ENCODE measurements at places on chromosomes 3 and 15.
A peak's percentile ranks its signal among the peaks of the same experiment; 100 is the strongest.

DNA sequence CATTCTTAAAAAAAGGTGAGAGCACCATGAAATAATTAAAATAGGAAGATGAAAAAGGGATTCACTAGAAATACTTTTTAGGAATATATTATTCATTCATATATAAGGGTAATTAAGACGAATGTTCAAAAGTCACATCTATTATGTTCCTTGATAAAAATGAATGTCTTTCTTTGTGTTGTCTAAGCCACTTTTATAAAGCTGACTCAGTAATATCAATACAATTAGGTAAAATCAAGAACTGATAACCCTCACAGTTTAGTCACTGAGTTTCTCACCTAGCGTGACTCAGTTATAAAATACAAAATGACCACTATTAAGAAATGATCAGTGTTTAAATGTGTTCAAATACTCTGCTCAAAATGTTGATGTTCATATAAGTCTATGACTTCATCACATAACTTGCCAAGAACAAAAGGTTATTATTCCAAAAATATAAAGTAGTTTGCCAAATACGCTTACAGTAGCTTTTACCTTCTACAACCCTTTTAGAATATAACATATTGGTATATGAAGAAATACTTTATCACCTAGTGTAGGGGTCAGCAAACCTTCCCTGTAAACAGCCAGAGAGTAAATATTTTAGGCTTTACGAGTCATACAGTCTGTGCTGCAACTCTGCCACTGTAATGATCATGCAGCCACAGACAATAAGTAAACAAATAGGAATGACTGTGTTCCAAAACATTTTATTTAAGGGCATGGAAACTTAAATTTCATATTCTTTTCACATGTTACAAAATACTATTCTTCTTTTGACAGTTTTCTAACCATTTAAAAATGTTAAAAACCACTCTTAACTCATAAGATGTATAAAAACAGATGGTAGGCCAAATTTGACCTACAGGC, 369.8 kb downstream of the TBC1D5 start:
- DNase-seq: no peak

GRCh38 chr3:52856666-52857065, 21.8 kb upstream of the MUSTN1 start:
- DNase-seq: no peak

- no peak for DNase-seq
Observed at GRCh38 chr3:138289701-138290100, 40.0 kb downstream of the NME9 start.

DNA sequence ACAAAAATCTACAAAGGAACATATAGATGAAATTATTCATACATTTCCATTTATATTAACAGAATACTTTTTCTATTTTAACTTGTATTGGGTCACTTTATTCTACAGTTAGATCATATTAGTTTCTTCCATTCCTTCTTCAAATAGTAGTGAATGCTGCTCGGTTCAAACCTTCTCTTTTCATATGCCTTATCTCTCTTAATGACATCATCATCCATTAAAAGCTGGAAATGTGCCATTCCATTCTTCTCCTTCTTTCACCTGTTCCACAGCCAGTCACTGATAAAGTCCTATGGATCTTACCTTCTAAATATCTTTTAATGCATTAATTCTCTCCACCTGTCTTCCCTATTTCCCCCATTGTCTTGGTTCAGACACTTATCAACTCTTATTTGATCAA, 358.0 kb upstream of the POU1F1 start:
- no peak for DNase-seq

DNA sequence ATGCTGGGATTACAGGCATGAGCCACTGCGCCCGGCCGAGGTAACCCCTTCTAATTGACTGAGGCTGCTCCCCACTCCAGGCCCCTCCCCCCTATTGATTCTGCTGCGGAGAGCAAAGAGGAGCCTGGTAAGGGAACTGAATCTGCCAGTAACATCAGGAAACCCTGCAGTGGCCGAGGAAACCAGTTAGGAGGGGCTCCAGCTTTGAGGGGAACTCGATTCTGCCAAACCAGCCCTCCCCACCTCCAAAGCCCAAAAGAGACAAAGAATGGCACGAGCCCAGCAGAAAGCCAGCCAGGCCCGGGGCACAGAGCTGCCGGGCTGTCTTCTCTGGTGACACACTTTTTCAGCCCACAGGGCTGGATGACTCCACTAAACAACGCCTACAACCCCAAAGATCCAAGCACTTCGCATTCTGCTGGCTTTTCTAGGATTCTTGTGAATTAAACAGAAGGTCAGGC, 15.0 kb upstream of the ACAD9 start:
- DNase-seq: peak; percentile 27

GRCh38 chr3:126749931-126750755, 46.1 kb downstream of the CHCHD6 start:
- no peak for DNase-seq

- peak; percentile 72 for DNase-seq
Observed at GRCh38 chr3:125357032-125357658, 18.0 kb downstream of the ZNF148 start.

GRCh38 chr3:43411429-43411828, 125.1 kb downstream of the SNRK start:
- DNase-seq: no peak

DNA sequence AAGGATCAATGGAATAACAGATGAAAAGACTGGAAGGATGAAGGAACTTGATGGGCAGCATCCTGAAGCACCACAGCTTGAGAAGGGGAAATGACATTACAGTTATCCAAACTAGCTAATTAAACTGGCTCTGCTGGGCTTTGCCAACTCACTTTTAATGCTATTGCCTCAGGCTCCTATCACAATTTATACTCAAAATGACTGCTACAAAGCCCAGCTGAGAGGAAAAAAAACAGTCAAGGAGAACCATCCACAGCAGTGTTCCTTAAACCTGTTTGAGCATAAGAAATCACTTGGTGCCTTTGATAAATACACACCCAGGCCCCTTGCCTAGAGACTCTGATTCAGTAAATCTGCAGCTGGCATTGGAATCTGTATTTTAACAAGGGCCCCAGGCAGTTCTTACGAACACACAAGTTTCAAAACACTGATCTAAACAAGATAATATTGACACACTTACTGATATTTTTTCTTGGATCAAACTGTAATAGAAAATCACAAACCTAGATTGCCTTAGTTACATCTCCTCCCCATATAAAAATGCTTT, 85.8 kb downstream of the MB21D2 start:
- no peak for DNase-seq

DNA sequence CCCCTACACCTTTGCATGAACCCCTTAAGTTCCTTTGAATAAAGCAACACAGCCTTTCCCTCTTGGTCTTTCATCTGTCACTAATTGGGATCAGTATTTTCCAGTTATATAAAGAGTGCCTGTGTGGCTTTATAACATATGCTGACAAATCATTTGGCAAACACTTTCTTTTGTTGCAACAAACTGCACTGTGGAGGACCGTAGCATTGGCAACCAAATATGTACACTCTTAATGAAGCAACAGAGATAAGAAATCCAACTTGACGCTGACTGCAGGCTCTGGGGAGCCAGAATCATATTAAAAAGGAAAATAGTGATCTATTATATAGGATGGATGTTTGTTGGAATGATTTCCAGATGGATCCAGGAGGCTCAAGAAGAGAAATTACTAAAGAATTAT, 120.1 kb upstream of the PRICKLE2 start:
- DNase-seq: no peak

- DNase-seq: no peak
Observed at GRCh38 chr15:38705436-38706219, 141.0 kb upstream of the RASGRP1 start.

- peak; percentile 44 for DNase-seq
Observed at GRCh38 chr3:4776980-4777581, 202.2 kb upstream of the BHLHE40 start.

GRCh38 chr3:173096140-173096539, 44.9 kb downstream of the SPATA16 start:
- no peak for DNase-seq

GRCh38 chr3:5980475-5980874, 793.0 kb downstream of the EDEM1 start:
- DNase-seq: no peak

DNA sequence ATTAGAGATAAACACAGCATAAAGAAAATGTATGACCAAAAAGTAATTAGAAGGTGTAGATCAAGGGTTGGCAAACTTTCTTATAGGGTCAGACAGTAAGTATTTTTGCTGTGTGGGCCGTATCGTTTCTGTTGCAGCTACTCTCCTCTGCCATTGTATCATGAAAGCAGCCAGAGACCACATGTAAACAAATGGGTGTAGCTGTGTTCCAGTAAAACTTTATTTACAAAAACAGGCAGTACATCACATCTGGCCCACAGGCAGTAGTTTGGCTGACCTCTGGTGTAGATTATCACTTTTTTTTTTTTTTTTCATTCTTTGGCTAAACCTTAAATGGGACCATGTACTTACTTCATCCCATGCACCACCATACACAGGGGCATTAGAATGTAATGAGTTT, 190.8 kb downstream of the MBNL1 start:
- DNase-seq: no peak

- DNase-seq: peak; percentile 18
Observed at GRCh38 chr15:25691544-25692430, 171.3 kb downstream of the ATP10A start.

DNA sequence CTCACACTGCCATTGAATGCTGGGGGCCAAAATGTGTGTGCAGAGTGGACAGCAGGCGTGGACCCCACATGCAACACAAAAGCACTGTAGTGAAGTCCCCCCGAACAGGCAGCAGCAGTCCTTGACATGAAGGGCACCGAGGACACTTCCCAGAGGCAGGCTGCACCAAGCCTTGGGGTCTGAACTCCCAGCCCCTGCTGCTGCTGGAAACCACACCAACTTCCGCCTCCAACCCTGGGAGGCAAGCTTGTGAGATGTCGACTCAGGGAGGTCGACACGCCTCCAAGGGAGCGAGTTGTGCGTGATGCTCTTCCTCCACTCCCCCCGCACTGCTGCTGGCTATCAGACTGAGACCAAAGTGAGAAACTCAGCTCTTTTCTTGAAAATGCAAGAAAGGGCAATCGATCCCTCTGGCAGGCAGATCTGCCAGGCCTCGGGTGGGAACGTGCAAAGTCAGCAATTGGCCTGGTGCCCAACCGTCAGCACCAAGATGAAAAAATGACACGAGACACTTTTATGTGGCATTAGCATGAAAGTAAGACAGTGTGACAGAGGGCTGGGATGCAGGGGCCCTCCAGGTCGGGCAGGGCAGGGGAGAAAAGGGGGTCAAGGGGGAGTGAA, 43.6 kb downstream of the WHAMM start:
- DNase-seq: peak; percentile 73

DNA sequence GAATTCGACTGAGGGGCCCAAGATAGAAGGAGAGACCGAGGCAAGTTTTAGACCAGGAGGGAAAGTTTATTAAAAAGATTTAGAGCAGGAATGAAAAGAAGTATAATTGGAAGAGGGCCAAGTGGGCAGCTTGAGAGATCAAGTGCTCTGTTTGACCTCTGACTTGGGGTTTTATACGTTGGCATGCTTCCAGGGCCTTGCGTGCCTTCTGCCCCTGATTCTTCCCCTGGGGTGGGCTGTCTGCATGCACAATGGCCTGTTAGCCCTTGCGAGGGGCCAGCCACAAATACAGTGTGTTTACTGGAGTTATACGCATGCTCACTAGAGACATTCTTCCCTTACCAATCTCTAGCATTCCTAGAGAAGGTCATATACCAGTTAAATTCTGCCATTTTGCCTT, 70.7 kb upstream of the LARS2 start:
- no peak for DNase-seq

GRCh38 chr15:49721091-49721490, 100.2 kb downstream of the DTWD1 start:
- DNase-seq: no peak

DNA sequence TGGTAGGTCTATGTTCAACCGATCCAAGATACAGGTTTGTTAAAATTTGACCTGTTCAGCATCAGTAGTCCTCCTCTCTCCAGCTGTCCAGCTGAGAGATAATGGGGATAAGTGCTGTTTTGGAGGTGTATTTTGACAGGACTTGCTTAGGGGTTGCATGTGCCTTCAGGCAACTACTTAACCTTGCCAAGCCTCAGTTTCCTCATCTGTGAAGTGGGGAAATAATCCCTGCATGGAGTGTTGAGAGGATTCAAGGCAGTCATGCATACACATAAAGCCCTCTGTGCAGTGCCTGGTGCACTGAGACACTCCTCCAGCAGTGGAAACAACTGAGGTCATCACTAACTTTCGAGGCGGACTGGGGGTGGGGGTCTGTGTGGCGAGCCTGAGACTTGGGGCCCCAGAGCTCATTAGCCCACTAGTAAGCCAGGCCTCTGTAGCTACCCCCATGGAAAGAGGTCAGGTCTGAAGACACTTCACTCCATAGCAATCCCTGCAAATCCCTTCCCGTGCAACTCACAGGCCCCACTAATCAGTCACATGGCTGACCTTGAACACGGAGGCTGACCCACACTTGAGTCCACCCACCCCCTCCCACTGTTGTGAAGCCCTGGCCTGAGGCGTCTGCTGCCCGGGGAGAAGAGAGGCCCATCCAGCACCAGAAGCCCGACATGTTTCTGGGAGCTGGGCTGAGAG, 25.9 kb upstream of the SLC6A6 start:
- DNase-seq: no peak

- DNase-seq: no peak
Observed at GRCh38 chr3:59401924-59402323, 352.1 kb upstream of the CFAP20DC start.

- no peak for DNase-seq
Observed at GRCh38 chr3:16692486-16693344, 87.5 kb upstream of the DAZL start.

- DNase-seq: no peak
Observed at GRCh38 chr3:73031573-73032103, 29.8 kb upstream of the EBLN2 start.

DNA sequence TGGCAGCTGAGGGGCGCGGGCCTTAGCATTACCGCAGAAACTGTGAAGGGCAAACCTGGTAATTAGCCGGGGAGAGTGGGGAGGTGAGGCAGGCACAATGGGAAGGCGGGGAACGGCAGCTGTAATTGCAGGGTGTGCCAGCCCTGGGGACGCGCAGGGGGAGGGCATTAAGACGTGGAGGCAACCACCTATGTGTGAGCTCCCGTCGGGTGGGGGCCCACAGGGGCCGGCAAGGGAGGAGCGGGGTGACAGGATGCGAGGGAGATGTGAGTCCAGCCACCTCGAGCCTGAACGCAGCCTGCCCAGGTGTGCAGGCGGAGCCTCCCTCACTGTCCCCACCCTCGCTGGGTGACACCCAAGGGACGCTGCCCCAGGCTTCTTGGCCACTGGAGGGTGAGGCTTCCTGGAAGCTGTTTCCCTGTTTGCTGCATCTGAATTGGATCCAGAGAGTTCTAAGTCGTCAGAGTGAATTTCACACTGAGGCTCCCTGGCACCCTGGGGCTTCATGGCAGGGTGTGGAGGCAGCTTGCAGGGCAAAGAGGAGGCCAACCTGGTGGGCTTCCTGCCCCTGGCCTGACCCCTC, 130.6 kb upstream of the MEF2A start:
- no peak for DNase-seq

DNA sequence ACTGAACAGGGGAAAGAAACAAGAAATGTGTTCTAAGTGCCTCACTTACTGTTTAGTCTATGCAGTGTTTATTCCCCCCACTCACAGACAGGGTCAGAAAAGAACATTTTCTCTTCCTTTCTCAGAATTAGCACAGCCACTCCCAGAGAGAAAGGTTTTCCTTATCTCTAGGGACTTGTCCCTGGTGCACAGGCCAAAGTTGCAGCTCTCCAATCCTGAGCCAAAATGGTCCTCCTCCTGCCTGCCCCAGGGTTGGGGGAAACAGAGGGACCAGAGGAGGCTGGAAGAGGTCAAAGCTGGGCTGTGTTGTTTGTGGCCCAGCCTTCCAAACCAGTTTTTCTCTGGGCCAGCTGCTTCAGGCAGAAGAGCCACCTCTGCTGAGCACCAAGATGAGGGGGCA, 12.0 kb downstream of the RAB6B start:
- DNase-seq: peak; percentile 79

GRCh38 chr15:37594417-37594816, 340.0 kb upstream of the TMCO5A start:
- no peak for DNase-seq

Measured in hematopoietic multipotent progenitor cell treated with erythropoietin and hydrocortisone succinate and interleukin-3 and kit ligand, for 6 days (in vitro differentiated cells).